ENCODE measurements at places on chromosomes 2 and 18.

GRCh38 chr2:22521620-22522019, 863.4 kb upstream of the KLHL29 start:
- DNase-seq, result no peak

- no peak for DNase-seq
Observed at GRCh38 chr18:33805592-33805991, 227.6 kb downstream of the ASXL3 start.

- DNase-seq, result no peak
Observed at GRCh38 chr2:185373229-185373628, 365.4 kb upstream of the FSIP2 start.

DNA sequence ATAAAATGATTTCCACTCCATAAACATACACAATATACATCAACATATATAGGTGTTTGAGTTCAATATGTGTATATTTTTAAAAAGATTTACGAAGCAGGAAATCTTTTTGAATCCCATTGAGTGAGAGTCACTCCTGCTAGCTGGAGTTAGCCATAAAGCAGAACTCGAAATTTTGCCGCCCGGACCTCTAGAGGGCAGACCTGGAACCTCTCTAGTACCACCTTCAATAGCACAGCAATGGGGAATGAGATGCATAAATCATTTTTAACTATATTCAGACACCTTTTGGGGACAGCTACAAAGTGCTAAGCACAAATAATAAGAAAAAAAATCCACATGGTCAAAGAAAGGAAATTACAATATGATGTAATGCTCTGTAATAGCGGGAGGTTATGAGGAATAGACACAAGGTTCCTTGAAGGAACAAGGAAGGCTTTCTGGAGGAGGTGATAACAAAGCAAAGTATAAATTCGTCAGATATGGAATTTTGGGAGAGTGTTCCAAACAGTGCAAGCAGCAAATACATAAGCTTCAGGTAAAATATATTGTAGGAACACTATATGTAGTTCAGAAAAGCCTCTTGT, 533.4 kb downstream of the ERBB4 start:
- DNase-seq, result no peak

GRCh38 chr2:134123332-134123731, 130.5 kb upstream of the MGAT5 start:
- DNase-seq, result no peak

- DNase-seq, result no peak
Observed at GRCh38 chr2:37085731-37086147, 1.4 kb downstream of the GPATCH11 start.

GRCh38 chr2:132538331-132538855, 121.8 kb downstream of the GPR39 start:
- no peak for DNase-seq

DNA sequence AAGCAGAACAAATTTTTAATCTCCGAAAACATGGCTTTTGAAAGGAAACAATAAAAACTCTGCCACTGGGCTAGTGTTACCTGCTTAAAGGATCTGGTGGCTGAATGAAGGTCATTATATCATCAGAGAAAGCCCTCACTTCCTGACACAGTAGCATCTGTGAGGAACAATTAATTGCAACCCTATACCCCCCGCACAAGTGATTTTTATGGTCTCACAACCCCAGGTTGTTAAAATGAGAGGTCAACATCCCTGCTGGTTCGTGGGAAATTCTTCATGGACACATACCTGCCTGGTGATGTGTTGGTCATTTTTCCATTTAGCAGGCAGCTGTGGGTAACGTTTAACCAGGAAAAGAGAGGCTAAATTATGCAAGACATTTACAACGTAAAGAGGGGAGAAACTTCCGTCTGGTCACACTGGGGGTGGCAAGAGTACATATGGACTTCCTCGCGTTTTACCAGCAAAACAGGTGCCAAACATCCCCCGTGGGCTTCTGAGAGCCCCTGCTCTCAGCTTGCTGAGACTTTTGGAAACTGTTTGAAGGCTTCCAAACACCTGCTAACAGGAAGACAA, 29.2 kb downstream of the NIFK start:
- no peak for DNase-seq

GRCh38 chr2:231909631-231910030, 16.6 kb downstream of the NPPC start:
- no peak for DNase-seq

DNA sequence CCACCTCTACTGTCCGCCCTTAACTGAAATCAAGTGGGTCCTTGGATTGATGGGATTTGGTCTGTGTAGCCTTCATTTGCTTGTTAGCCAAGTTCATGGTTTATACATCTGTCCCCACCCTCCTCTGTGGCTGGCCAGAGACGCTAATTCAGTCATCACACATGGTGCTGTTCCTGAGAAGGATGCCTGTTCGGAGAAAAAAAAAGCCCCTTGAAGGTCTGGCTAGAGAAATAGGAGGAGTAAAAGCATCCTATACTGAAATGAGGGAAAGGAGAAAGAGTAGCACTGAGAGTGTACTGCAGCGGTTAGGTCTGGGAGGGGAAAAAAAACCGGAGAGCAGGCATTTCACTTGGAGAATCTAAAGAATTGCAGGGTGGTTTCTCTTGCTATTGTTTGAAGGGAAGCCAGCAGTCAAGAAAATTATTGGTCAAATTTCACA, 180.6 kb upstream of the EPAS1 start:
- DNase-seq, result no peak

DNA sequence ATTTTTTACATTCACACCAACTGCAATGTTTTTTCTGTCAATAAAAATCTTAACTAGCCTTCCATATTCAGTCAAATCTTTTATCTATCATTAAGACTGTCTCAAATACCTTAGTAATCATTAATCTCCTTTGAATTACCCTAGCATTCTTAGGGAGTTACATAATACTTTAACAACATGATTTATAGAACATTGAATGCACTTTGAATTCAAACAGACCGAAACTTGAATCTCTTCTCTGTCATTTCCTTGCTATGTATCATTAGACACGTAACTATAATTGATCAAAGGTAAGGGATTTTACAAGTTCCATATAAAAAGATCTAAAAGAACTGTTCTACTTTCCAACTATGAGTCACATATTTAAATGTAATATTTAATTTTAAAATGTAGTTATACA, 330.9 kb downstream of the RIT2 start:
- no peak for DNase-seq

DNA sequence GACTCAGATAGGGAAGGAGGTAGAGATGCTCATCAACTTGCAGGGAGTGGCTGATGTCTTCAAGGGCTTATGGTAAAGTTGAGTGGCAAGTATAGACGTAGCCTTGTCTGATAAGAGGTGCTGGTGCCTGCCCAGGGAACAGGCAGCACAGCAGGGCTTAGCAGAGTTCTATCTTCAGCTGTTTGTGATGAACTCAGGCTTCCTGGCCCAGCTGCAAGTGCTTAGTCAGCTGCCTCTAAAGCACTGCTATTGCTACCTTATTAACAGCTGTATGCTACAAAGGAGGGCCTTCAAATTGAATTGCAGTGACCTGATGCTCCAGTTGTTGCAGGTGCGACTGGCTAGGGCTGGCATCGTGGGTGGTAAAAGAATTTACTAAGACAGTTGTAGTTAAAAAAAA, 82.1 kb downstream of the TSN start:
- DNase-seq, result no peak

DNA sequence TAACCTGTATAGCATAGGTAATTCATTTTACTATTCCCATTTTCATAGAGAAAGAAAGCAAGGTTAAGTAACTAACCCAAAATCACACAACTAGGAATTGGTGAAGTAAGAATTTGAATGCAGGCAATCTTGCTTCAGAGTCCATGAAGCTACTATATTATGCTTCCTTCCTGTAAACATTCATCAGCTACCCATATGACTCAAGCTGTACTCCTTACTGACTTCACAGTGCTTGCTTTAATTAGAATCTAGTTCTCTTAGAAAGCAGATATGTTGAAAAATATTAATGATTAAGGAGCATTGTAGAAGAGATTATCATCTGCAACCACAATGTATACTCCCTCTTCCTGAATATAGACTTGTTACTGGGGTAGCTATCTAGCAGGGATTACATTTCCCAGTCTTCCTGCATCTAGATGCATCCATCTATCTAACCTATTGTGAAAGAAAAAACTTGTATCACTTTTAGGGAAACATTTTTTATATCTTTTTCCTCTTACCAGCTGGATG, 961.6 kb upstream of the CHAC2 start:
- DNase-seq, result no peak

GRCh38 chr2:15769676-15770547, 170.4 kb upstream of the MYCN start:
- no peak for DNase-seq

- no peak for DNase-seq
Observed at GRCh38 chr2:187115627-187116026, 266.7 kb upstream of the ZSWIM2 start.

DNA sequence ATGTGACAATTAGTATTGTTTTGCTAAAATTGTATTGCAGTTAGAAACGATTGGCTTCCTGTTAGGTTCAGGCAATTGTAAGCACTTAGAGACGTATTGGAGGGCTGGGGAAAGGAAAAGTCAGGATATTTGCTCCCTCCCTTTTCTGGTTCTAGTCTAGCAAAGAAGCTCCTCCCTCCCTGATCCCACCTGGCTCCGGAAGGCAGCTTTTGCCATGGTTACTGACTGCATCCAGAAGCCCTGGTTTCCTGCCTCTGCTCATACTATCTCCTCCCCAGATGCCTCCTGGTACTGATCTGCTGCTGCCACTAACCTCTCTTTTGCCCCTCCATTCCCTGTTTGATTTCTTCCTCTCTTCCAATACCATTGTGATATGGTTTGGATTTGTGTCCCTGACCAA, 275.9 kb downstream of the MREG start:
- DNase-seq, result no peak

GRCh38 chr2:103982691-103983090, 871.2 kb upstream of the POU3F3 start:
- no peak for DNase-seq

- DNase-seq, result no peak
Observed at GRCh38 chr2:180015951-180016709, 9.0 kb upstream of the CWC22 start.
